ENCODE measurements at places on chromosomes 4 and X.

GRCh38 chrX:57737881-57738280 is 57.8 kb upstream of the NLRP2B start:
- DNase-seq = no peak

DNA sequence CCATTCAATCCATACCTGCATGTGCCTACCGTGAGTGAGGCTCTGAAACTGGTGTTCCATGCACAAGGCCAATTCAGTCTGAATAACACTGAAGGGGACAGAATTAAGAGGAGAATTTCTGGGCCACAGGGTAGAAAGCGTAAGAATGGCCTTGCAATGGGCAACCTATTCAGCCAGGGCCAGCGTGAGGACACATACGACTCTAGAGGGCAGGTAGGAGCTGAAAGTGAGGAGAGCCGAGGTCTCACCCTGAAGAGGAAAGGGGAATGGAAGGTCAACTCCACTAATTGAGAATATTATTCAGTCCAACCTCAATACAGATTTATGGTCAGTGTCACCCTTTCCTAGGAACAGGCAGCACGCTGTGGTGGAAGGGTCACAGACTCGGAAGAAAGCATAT is 202.2 kb downstream of the TRIML1 start:
- DNase-seq = no peak

- no peak for DNase-seq
Observed at GRCh38 chr4:152628128-152628527, 51.7 kb downstream of the TMEM154 start.

GRCh38 chr4:123662827-123663226 is 266.2 kb downstream of the SPRY1 start:
- DNase-seq = no peak

DNA sequence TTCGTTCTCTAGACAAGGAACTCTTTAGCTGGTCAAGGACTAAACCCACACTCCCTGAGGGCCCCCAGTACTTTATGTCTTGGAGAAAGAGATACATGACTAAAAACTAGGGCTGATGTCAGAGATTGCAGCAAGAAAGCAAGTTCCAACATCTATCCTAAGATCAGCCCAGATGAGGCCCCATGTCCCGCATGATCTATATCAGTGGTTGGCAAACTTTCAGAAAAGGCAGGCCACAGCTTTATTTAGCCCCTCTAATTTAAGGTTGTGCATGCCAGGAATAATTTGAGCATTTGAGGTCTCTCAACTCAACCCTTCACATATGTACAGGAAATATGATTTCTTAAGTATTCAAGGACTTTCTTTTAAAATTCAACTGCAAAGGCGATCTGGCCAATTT is 44.1 kb upstream of the FRMD7 start:
- no peak for DNase-seq

Measured in DMS 273 treated with DMSO at 0.1 percent for 48 hours (cell line).